ENCODE measurements at places on chromosomes 12 and 14.

- no peak for DNase-seq
Measured at GRCh38 chr12:127383281-127383680, 883.7 kb upstream of the TMEM132C start.

DNA sequence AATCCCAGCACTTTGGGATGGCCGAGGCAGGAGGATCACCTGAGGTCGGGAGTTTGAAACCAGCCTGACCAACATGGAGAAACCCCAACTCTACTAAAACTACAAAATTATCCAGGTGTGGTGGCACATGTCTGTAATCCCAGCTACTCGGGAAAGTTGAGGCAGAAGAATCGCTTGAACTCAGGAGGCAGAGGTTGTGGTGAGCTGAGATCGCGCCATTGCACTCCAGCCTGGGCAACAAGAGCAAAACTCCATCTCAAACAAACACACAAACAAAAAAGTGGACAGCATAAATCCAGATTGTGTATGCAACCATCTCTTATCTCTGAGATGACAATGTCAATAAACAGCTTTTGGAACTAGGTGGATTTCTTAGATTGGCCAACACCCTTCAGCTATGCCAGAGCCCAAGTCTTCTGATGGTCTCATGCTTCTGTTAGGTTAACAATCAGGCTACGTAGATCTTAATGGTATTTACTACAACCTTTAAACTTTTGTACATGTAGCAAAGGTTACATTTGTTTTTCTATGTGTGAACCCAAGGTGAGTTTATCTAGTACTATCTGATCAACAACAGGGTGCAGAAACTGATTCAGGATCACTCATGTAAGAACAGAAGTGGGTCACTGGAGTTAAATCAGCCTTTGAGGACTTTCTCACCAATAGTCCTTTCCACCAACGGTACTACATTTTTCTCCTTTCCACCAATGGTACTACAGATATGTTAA is 73.7 kb downstream of the DUSP16 start:
- DNase-seq = no peak

DNA sequence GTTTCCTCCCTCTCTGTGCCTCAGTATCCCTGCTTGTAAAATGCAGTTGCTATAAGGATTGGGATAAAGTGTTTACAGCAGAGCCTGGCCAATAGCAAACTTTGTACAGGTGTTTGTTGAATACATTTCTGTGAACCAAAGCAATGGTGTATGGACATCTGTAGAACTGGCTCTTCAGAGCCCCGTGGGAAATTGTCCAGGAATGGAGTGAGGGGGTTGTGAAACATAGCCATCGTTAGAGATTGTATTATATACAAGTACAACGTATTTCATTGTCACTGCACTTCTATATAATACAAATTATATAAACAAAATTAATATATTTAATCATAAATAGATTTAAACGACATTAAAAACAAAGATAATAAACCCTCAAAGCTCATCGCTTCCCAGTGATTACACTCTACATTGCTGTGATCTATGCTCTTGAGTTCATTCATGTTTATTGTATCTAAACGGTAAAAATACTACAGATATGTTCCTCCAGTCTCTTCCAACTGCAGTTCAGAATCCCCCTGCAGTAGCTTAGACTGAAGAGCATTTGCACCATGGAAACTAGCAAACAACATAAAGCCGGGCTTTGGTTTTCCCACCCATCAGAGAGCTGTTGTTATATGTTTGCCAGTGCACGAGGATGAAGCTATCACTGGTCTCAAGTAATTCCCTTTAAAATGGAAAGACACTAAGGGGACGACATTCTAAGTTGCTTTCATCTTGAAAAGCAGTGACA is 216.7 kb downstream of the TMEM132C start:
- no peak for DNase-seq

DNA sequence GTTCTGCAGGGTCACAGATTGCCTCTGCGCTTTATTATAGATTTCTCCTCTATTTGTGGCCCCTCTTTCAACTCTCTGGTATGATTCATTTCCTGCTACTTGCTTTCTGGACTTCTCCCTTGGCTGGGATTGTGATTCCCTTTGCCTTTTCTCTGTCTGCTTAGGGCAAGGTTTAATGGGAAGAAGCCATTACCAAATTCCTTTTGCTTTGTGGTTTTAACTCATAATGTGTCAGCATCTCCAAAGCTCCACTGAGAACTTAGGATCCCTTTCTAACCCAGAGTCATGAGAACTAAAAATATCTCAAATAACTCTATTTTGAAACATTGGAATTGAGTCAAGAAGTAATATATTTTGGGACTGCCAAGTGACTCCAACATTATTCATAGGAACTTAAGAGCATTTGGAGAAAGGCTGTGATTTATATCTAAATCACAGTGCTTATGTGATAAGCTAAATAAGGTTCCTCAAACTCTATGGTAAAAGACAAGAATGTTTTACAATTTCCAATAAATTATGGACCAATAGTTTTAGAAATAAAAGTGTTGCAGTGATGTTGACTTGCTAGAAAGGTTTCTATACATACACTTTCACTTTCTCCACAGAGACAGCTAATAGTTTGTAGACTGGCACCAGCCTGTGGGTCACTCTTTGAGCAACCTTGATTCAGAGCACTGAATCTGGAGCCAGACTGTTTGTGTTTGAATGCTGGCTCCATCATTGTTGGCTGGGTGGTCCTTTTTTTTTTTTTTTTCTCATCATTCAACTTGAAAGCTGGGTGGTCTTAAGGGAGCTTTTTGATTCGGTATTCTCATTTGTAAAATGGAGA is 93.9 kb downstream of the DACT1 start:
- no peak for DNase-seq

GRCh38 chr14:93788293-93788542 is at the start of gene PRIMA1:
TSS of gene PRIMA1 (minus strand) at chr14:93788485. CDS start at chr14:93787718, 767 bp downstream.
- DNase-seq = no peak
